ENCODE measurements at places on chromosomes 13 and 19.

- DNase-seq = no peak
Observed at GRCh38 chr19:48443731-48444128, 2.1 kb upstream of the GRWD1 start.

GRCh38 chr19:42032431-42032830 lies 37.6 kb downstream of the GRIK5 start:
- DNase-seq = peak; percentile 99

GRCh38 chr19:19051478-19052213 lies 12.1 kb upstream of the SLC25A42 start:
- DNase-seq = no peak

DNA sequence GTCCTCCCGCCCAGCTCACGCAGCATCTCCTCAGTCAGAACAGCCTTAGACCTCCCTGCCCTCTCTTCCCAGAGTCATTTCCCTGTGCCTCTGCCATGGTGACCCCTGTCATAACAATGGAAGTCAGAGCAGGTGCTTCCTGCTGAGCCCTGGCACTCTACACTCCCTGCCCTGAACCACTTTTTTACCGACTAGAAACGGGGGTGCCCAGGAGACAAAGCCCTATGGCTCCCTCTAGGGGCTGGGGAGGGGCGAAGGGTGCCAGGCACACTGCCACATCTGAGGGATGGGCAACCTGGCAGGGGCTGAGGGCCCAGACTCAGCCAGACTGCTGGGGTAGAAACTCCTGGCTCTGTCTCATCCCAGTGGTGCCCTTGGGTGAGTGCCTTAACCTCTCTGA lies 16.4 kb downstream of the ZNF574 start:
- no peak for DNase-seq

- DNase-seq = no peak
Observed at GRCh38 chr19:3304871-3305423, 61.4 kb upstream of the NFIC start.

DNA sequence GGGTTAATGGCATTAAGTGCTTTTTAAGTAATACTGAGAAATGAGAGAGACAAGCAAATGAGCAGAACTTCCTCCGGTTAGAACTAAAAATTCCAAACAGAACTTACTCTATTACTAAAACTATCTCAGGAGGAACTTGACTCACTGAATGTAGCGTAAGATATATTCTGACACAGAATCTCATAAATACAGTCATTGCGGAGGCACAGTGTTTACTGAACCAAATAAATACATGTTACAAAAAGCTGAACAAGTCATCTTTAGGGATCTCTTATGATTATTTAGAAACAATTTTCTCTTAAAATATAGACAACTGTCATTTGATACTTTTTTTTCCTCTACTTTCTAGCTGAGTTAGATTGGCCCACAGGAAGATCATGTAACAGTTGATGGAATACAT lies 283.1 kb downstream of the KLF12 start:
- no peak for DNase-seq

DNA sequence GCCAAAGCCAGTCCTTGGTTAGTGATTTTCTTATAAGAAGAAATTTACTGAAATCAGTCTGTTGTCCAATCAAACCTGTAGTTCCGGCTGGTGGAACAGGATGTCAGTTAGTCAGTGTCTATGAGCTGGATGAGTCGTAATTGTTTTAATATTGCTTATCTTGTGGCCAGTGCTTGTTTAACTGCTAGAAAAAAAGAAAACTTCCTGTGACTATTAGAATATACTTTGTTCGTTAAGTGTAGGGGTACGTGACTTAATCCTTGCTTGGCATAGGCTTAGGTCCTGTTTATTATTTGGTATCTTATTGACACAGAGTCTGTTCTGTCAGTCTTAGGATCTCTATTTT lies 1484.8 kb upstream of the MIR17HG start:
- no peak for DNase-seq

DNA sequence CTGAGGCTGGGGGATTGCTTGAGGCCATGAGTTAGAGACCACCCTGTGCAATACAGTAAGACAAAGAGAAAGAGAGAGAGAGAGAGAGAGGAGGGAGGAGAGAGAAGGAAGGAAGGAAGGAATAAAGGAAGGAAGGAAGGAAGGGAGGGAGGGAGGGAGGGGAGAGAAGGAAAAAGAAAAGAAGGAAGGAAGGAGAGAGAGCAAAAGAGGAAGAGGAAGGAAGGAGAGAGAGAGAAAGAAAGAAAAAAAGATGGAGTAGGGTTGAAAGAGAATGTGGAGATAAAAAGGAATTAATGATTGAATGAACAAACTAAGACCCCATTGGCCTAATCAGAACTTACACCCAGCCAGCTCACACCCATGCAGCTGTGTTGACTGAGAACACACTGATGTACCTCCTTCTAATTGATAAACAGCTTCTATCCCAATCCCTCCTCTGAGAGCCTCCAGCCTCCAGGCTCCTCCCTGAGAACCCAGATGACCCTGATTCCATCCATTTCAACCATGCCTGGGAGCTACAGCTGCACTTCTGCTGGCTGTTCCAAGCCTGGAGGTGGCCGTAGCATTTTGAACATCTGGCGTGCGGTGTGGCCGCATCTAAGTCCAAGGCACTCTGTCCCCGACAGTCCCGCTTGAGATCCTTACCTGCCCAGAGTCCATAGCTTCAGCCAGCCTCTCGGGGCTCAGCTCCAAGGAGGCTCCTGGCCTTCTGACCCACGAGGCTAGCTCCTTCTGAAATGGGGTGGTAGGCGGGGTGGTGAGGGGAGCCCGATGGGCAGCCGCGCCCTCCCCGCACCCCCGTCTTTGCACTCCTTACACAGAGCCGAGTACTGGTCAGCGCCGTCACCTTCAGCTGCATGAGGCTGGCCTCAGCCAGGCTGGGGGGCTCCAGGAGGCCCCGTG lies 1.1 kb downstream of the PRODH2 start:
- no peak for DNase-seq

DNA sequence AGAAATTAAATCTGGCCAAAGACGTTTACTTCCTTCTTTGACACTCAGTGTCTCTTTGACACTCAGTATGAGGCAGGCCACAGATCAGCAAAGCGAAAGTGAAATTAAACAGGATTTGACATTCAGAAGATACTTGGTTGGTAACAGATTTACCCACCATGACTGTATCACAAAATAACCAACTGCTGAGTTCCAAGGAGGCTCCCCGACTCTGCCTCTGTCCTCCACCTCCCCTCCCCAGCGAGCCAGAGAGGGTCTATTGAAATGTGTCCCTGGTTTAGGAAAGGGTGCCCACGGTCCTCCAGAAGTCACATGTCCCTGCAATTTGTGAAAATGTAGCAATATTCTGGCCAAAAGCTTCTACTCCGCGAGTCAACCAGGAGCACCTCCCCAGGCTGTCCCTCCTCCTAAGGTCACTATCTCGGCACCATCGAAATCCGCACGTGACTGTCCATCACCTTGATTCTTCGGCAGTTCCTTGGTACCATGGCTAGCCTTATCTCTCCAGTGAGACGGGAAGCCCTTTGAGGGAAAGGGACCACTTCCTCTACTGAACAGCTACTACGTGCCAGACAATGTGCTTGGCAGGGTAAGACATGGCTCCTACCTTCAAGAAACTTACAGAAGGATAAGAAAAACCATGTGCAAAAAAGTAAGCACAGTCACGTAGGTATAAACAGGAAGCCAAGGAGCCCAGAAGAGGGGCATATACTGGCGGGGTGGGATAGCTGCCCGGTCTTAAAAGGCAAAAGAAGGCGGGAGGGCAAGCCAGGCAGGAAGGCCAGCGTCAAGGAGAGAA lies 1.5 kb downstream of the N4BP2L1 start:
- no peak for DNase-seq

GRCh38 chr19:30093966-30094755 lies 152.1 kb downstream of the URI1 start:
- no peak for DNase-seq

Data from NCI-H526 treated with DMSO at 0.1 percent for 48 hours (cell line).